ENCODE measurements at places on chromosomes 3 and 15.

DNA sequence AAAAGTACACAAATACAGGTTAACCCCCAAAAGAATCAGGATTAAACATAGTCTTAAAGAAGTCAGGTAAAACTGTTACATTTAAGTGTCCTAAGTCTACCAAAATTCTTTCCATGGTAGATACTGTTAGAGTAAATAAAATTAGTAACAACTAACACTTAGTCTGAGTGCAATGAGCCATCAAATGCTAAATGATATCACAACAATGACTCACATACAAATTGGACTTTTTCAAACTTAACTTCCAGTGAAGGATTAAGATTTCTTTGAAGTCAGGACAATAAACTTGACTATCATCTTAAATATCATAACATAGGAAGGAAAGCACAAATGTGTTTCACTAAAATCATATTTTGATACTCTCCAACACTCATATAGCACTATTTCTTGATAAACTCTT is 43.9 kb downstream of the ZNF148 start:
- DNase-seq, result no peak

- DNase-seq, result no peak
Observed at GRCh38 chr3:46420931-46421330, 13.9 kb downstream of the CCRL2 start.

DNA sequence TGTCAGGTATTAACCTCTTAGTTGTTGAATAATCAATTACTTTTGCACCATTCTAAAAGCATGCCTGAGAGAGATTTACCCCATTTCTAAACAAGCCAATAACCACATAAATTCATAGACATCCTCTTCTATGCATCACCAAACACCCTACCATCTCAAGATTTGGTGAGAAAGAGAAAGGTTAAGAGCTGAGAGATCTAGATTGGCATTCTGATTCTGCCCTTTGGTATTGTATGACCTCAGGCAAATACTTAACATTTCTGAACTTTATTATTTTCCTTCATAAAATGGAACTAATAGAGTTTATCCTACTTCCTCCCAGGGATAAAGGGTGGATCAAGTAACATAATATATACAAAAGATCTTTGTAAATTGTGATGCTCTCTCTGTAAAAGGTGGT is 146.5 kb upstream of the MME start:
- DNase-seq, result no peak

DNA sequence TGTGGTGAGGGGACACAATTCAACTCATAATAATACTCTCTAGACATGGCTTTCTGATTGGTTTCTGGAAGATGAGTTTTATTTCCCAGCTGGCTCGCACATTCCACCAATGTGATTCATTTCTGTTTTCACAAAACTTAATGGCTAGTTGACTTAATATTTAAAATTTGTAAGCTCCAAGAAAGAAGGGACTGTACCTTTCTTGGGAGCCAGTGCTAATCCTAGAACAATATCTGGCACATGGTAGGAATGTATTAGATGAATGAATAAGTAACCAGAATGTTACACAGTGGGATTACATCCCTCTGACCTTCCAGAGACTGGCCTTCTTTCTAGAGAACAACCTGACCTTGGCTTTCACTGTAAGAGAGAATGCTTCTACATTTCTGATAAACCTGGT is 262.8 kb downstream of the RORA start:
- DNase-seq, result no peak

GRCh38 chr3:7447197-7447769 is 586.4 kb downstream of the GRM7 start:
- no peak for DNase-seq

GRCh38 chr15:40279437-40280141 is 3.3 kb downstream of the ANKRD63 start:
- no peak for DNase-seq

DNA sequence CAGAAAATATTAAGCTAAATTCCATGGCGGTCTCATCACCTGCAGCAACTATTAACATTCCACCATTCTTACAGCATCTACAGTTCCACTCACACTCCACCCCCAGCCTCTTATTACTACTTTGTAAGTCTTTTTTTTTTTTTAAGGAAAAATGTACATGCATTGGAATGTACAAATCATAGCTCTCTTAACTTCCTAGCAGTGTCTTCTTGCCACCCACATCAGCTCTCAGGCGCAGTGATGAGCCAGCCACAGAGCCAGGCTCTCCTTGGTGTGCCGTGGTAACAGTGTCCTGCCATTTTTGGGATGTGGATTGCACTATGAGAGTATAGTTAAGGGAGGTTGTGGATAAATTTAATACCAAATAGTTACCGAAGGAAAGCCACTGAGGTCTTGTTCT is 17.8 kb downstream of the ABHD17C start:
- no peak for DNase-seq

DNA sequence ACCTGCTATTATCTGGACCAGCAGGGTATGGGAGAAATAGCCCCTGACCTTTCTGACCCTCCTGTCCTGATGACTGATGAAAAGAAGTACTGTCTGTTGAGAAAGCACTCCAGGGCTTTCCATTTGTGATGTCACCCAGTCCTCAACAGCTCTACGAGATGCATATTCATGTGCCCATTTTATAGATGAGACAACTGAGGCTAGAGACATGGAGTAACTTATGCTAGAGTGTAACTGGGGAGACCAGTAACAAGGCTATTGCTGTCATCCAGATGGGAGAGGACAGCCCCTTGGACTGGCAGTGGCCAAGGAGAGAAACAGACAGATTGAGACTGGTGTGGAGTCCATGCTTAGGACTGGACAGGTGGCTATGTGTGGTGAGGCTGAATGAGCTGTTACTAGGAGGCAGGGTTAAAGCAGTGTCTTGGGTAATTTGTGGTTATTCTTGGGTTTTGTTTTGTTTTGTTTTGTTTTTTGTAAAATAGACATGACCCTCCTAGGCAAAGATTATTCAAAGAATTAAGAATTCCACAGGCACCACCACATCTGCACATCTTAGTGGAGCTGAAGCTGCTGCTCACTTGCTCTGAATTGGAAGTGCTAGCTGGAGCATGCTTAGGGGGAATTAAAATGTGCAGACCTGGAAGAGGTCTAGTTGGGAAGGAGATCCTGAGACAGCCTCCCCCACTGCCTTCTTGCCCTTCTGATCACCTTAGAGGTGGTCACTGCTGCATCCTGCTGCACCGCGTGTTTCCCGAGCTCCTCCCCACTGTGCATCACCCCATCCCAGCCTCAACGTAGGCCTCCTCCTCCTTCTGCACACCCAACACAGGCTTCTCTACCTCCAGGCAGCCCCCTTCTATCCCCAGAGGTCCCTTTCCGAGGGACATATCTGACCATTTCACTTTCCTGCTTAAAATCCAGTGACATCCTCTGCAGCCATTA is 8.4 kb downstream of the HRH1 start:
- no peak for DNase-seq

- no peak for DNase-seq
Observed at GRCh38 chr3:120678984-120679383, 3.1 kb downstream of the HGD start.

GRCh38 chr3:145942052-145942451 is 218.9 kb downstream of the PLOD2 start:
- DNase-seq, result no peak

GRCh38 chr3:169280646-169281045 is 382.9 kb downstream of the MECOM start:
- DNase-seq, result no peak

DNA sequence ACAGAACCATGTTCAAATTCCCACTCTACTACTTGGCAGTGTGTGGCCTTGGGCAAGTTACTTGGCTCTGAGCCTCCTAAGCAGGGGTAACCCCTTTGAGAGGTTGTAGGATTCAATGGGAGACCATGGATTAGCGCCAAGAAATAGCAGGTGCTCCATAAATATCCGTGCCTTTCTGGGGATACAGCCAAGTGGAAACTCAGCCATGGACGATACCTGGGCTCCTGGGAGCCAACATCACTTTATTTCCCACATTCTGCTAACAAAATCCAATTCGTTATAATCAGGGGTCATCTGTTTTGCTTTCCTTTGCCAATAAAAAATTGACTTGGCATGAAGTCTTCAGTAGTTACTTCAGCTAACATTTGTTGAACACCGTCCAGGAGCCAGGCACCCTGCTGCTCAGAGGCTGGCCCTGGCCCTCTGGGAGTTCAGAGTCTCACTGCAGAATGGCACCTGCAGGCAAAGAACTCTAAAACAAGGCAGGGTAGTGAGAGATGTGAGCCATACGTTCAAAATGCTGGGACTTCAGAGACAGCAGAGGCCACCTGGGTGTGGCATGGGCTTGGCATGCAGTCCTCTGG is 42.3 kb downstream of the ZDHHC19 start:
- no peak for DNase-seq

DNA sequence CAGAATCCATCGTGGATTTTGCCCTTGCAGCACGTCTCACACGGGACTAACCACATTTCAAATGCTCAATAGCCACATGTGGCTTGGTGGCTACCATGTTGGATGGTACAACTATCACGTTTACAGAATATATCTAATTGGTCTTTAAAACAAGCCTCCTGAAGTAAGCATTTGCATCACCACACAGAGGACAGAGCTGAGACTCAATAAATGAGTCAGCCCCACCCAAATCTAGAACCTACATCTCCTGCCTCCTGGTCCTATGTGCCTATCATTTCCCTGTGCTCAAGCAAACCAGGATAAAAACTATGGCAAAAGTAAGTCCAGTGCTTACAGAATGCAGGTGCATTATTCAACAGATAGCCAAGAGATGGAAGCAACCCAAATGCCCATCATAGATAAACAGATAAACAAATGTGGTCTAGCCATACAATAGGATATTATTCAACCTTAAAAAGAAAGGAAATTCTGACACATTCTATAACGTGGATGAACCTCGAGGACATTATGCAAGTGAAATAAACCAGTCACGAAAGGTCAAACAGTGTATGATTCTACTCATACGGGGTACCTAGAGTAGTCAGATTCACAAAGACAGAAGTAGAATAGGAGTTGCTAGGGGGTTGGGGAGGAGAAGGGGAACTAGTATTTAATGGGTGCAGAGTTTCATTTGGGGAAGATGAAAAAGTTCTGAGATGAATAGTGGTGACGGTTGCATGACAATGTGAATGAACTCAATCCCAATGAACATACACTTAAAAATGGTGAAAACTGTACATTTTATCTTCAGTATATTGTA is 43.9 kb downstream of the SRGAP3 start:
- DNase-seq, result no peak

DNA sequence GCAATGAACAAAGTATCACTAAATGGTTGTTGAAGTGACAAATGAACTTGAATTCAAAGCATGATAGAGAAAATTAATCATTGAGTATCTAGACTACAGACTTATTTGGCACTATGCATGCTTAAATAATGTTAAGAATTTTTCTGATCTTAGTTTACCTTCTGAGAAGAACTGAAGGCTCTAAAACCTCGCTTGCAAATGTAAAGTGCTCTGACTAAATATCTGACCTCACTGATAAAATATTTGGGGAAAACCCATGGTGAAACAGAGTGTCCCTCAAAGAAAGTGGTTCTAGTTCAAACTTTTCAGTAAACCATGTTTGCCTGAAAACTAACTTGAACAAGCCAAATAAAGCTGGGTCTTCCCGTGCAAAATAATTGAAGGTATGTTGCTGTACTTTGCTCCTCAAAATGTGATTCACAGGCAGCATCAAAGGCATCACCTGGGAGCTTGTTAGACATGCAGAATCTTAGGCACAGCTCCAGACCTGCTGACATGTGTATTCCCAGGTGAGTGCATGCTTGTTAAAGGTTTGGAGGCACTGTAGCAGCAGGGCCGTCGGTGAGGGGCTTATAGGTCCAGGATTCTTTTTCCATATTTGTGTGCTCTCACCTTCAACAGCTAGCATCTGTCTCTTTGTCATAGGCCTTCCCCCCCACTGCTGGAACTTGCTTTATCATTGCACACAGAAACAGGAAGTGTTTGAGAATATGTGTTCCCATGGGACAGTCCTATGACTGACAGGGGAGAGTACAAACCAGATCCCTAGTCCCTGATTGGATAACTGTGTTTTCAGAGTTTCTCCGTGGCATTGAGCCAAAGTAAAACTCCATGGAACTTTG is 524.2 kb upstream of the LMCD1 start:
- no peak for DNase-seq

DNA sequence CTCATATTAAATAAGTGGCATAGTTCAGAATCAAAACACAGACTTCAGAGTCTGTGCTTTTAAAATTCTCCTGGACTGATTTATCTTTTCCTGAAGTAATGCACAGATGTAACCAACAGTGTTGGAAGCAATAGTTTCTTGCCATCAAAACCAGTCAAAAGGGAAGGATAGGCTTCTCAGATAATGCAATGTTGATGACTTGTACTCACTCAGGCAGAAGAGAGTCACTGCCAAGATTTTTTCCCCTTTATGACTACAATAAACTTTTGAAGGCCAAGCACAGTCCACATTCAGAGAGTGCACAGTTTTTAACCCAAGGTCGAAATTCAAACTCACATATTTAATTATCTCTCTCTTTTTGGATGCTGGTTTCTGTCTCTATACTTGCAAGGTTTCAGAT is 305.0 kb upstream of the SGO1 start:
- DNase-seq, result no peak

- DNase-seq, result no peak
Observed at GRCh38 chr15:74390647-74391288, 23.3 kb upstream of the CYP11A1 start.

DNA sequence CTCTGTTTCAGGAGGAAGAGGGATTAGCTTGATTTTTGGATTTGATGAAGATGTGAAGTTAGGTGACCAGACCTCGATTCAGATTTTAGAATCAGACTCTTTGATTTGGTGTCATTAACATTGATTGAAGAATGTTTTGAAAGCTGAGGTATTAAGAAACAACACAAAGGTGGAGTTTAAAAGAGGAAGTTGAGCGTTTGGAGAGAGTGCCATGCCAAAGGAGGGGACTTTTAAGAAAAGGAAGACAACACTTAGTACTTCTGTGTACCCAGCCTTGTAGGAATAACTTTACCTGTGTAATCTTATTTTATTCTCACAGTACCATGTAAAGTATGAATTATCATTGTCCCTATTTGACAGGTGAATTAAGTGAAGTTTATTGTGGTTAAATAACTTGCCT is 34.4 kb downstream of the PPARG start:
- DNase-seq, result no peak

DNA sequence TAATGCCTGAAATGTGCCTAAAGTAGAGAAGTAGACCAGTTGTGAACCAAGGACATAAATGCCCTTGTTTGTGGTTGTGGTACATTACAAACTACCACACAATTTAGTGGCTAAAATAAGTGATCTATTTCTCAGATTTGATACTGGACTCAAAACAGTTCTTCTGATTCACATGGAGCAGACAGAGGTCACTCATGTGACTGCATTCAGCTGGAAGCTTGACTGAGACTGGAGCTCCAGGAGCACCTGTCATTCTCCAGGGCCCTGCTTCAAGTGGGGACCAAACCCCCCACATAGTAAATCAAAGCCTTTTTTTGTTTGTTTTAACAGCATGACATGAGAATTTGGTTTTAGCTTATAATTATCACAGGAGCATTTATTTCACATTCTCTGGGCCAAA is 301.2 kb downstream of the OXSM start:
- DNase-seq, result no peak

GRCh38 chr3:46405301-46406019 is 1.4 kb downstream of the CCR5AS start:
- DNase-seq, result no peak

DNA sequence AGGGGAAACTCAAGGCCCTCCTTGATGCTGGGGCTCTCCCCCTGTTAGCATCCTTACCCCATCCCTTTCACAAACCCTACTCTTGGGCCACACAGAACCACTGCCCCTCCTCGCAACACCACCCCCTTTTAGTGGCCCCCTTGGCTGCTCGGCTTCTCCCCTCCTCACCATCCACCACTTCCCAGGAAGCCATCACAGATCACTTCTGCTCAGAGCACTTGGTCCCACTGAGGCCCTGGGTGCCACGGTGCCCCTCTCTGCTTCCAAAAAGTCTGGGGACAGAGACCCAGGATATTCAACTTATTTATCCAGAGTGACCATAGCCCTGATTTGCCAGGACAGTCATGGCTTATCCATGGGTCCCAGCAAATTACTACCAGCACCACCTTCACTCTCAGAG is 2.4 kb downstream of the RHCG start:
- no peak for DNase-seq
